CD8-positive, alpha-beta T cell (primary cell): ENCODE measurements at places on chromosomes 4 and X.

GRCh38 chrX:41921492-41922430 lies 1.6 kb downstream of the CASK start:
- DNase-seq: peak; percentile 40

- DNase-seq: no peak
Measured at GRCh38 chrX:130848763-130849162, 54.2 kb downstream of the ENOX2 start.

DNA sequence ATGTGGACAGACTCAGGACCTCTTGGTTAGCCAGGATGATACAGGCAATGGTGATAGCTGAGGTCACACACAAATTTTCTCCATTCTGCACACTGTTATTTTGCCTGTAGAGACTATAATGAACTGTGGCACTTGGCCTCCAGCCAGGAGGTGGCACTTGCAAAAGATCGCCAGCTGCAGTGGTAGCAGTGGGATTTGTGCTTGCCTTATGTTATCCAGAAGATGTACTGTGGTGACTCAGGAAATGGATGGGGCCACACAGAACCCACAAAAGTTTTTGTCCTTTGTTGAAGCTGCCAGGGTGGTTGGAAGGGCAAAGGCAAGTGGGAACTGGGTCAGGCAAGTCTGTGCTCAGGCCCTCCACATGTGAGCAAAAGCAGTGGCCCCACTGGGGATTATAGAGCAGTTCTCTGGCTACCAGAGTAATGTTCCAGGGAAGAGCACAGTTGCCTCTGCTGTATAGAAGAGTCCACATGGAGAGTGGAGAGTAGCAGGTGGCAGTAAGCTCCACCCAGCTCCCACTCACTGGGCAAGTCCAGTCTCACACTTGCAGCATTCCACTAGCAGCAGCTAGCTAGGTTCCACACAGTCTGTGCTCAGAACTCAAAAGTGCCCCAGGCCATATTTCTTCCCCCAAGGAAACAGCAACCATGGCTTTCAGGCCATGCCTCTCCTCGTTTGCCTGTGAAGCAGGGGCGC lies 5.9 kb upstream of the C4orf17 start:
- DNase-seq: no peak

DNA sequence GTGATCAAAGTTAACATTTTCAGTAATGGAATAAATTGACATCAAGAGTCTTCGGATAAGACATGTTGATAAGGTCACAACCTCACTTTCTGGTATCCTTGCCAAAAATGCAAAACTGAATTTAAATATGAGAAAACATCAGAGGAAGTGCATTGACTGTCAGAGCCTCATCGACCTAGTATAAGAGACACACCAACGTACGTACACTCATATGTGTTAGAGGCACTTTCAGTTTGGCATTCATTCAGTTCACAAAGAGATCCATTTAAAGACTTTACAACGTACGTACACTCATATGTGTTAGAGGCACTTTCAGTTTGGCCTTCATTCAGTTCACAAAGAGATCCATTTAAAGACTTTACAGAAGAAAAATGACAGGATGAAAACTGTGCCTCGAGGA lies 280.3 kb downstream of the INPP4B start:
- no peak for DNase-seq

DNA sequence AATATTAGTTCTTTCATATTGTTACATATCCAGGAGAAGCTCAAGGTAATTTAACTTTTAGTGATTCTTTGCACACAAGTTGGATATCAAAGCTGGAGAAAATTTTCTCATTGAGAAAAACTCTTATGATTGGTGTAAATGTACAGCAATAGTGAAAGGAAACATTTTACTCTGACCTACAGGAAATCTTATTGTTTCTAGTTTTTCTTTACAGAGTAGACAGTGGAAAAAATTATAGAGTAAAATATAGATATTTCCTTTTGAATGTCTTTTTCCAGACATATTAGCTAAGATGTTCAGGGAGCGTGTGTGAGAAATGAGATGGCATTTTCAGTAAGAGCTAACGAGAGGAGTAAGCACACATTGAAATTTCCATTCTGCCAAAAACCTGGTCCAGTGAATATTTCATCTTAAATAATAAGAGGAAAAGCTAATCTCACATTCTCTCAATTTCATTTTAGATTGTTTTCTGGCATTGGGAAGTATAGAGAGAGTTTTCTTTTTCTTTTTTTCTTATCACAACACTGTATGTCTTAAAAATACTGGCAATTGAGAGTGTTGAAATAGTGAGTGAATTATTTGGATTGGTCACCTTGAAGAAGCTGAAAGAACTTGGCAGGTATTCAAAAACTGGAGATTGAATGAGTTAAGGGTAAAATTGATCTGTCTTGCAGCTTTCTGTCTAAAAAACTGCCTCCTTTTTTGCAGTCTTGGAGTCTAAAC lies 15.6 kb upstream of the ATP8A1 start:
- DNase-seq: no peak

GRCh38 chr4:5892323-5893003 lies 423 bp downstream of the CRMP1 start:
- no peak for DNase-seq

DNA sequence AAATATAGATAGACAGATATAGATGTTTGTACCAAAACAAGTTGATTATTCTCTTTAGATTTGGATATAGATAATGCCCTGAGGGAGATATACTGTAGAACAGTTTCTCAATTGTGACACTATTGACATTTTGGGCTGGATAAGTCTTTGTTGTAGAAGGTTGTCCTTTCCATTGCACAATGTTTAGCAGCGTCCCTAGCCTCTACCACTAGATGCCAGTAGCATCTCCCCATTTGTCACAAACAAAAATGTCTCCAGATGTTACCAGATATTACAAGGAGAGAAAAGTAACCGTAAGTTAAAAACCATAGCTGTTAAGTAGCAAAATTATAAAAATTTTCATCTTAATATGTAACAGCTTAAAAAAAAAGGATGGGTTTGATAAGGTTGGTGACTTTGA lies 2595.3 kb downstream of the ARAP2 start:
- DNase-seq: no peak

- DNase-seq: no peak
Measured at GRCh38 chr4:1325681-1326635, 21.1 kb upstream of the UVSSA start.

DNA sequence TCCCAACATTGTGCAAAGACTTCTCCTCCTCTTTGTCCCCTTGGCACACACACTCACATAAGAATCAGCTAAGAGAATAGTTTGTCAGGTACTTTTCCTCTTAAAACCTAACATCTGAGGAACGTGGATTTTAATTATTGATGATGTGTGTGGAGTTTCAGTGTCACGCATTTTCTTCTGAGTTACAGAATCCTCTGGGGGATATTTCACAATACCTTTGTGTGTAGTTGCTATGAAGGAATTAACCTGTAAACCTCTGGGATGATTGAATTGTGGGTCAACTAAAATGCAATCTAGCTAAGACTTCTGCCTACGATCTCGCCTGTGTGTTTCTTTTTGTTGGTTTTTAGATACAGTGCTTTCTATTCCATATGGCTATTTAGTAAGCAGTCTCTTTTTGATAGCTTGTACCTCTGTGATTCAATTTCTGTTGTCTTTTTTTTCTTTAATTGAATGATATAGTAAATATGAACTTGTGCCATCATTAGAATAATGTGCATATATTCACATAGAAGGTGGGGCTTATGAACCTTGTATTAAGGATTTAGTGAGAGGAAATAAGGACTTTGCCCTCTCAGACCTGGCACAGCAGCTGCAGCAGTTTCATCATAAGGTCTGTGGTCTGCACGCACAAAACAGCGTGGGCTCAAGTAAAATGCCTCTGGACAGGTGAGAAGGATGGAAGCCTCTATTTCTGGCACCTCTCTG lies 99.2 kb downstream of the TSPAN7 start:
- no peak for DNase-seq

GRCh38 chr4:152972821-152973628 lies 36.9 kb downstream of the FHDC1 start:
- DNase-seq: no peak

GRCh38 chrX:123728016-123728415 lies 4.8 kb downstream of the THOC2 start:
- DNase-seq: no peak

DNA sequence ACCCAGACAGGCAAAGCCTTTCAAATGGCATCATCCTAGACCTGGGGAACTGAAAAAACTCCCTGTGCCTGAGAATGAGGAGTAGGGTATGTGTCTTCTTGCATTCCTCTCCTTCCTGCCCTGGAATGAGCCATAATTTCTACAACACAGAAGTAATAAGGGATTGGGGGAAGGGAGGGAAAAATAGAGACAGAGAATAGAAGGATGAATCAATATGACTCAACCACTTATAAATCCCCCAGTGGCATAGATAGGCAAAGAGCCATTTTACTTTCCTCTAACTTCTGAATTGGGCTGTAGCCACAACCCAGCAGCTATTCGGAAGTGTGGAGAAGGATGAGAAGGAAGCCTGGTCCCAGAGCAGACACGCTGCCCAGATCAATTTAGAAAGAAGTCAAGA lies 99.9 kb downstream of the NHS start:
- no peak for DNase-seq

DNA sequence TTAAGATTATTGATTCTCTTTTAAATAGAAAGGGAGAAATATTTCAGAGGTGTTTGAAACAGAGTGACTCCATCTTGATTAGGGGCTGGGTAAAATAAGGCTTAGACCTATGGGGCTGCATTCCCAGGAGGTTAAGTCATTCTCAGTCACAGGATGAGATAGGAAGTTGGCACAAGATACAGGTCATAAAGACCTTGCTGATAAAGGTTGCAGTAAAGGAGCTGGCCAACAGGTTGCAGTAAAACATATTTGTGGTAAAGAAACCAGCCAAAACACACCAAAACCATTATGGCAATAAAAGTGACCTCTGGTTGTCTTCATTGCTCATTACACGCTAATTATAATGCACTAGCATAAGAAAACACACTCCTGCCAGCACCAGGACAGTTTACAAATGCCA lies 165.0 kb downstream of the SPIN4 start:
- DNase-seq: no peak

DNA sequence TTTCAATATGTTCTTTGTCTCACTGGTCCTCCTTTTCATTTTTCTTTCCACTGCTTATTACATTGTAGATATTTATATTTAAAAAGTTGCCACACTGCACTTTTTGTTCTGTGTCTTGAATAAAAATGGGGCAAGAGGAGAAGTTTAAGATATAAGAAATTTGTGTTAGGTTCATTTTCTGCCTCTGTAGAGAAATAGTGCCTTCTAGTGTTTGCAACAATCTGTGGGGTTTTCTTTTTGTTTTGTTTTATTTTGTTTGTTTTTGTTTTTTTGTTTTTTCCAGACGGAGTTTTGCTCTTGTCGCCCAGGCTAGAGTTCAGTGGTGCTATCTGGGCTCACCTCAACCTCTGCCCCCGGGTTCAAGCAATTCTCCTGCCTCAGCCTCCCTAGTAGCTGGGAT lies 20.1 kb upstream of the SMIM14 start:
- DNase-seq: no peak

DNA sequence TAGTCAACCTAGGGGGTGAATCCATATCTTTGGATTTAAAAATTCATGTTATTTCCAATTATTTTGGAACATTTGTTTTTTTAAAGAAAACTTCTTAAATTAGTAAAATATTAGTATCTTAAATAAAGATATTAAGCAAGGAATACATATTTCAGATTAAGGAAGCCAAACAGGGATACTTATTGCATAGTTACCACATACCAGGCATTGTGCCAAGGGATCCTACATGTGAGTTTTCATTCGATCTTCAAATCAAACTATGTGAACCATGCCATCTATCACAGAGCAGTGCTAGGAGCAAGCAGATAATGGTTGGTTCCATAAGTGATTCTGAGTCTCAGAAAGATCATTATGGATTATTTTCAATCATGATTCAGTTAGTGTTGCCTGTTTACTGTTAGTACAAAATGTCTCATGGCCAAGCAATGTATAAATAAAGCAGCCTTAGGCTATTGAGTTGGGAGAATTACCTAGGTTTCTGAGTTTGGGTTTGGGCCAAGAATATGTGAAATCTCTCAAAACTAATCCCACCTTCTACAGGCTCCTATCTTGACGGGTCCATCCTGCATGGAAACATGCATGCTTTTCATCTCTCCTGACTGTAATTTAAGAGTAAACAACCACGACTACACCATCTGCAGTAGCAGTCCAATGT lies 176.7 kb downstream of the NPFFR2 start:
- no peak for DNase-seq
